ENCODE measurements at places on chromosomes 2 and 18. TPM values are rescaled to one million over a fixed set of nuclear protein-coding genes. Genes with fewer than 3 reads are reported as not detected.

TUBB8B gene
- total RNA-seq, result not detected

NTSR2 gene
- not detected for total RNA-seq

WNT6 gene
- total RNA-seq, result 48.4 TPM

SPATA3 gene
- total RNA-seq, result not detected

- no peak for DNase-seq
Measured at GRCh38 chr2:238846628-238847418, 1.1 kb upstream of the TWIST2 start.

DAW1 gene
- total RNA-seq, result not detected

DNA sequence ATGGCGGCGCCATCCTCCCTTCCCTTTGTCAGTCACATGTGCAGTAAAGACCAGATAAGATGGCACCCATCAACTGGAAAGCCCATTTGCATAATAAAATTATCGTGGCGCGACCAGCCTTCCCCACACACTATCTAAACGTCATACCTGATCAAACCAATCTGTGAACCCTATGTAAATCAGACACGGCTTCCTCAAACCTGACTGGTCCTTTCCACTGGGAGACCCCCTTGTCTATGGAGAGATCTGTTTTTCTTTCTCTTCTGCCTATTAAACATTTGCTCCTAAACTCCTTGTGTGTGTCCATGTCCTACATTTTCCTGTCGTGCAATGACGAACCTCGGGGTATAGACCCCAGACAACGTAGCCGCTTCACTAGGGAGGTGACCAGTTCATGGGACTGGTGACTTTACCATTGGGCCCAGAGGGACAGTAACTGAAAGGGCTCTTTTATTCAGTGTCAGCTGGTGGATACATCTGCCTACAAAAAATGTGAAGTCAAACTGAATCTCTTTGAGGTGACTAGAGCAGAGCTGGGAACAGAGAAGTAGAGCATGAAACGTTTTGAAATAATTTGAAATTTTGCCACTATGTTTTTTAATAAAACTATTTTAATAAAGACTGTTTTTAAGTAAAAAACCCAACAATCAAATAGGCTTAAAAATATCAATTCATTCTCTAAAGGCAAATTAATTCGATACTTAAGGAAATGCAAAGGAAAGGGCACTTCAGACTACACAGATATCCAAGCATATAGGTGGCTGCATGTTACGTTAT, 87.5 kb downstream of the SOCS6 start:
- DNase-seq, result no peak

CROCC2 gene
- total RNA-seq, result 1.2 TPM

DNA sequence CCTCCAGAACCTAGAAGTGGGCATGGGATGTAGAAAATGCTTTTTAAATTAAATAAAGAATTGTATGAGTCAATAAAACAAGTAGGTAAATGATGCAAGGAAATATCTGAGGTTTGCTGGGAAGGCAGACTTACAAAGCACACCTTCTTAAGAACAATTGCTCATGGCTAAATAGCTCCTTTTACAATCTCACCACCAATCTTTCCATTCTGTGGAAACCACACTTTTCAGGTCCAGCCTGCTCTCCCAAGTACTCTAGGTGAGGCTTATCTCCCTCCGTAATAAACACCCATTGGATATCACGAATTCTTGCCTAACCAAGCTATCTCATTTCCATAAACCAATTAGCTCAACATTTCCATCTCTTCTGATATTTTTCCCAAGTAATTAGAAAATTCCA, 91.5 kb upstream of the SLC8A1 start:
- no peak for DNase-seq

DNA sequence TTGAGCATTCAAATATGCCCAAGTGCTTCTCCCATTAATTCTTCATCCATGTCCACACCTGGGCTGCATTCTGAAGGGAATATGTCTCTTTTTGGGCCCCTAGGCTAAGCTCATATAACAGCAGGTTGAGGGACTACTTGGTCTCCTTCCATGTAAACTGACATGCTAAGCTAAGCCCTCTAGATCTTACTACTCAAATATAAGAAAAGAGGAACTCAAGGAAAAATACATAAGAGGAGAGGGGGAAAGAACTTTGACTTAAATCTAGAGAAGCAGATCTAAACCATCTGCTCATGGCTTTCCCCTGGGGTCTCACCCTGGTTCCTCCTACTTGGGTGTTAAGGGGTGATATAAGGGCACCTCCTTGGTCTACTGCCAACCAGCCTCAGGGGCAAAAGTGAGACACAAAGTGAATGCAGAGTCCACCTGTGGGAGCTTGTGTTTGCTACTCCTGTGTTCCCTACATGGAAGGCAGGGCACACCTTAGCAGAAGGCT, 19.8 kb upstream of the NFU1 start:
- DNase-seq, result no peak

GRCh38 chr2:158731386-158731785, 63.7 kb upstream of the DAPL1 start:
- no peak for DNase-seq

GRCh38 chr2:157631861-157632260, 3.2 kb upstream of the ACVR1C start:
- DNase-seq, result no peak

DNA sequence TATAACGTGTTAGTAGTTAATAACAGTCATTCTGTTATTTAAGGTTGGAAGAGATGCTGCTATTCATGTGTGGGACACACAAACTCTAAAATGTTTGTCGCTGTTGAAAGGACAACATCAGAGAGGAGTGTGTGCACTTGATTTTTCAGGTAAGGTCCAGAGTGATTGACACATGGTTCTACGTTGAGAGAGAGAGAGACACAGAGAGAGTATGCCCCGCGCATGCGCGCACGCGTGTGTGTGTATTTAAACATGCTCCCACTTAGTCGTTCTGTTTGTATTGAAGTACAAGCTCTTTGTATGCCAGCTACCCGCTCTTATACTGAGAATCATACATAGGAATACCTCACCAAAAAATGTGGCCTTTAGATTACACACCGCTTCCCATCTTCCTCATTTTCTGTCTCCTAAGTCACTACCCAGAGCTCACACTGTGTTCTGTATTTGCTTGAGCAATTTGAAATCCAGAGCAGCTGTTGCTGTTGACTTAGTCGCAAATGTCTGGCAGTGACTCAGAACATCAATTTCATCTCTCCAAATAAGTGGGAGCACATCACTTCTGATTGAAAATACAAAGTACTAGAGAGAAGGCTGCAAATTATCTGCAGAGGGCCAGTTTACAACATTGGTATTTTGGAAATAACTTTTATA, 148.1 kb downstream of the EML6 start:
- DNase-seq, result no peak

GRCh38 chr2:180523621-180524340, 456.6 kb upstream of the UBE2E3 start:
- DNase-seq, result no peak

DNA sequence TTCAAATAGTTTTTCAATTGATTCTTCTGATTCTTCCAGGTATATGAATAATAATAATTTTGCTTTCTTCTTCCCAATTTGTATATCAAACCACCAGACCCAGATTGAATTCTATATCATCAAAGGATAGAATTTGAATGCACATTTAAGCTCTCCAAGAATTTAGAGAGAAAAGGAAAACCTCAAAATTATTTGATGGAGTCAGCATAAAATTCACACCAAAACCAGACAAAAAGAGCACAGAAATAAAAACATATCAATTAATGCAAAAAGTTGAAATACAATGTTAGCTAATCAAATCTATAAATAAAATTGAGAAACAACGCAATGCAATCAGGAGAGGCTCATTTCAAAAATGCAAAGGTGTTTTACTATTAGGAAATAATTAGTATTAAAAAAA, 248.0 kb upstream of the HS6ST1 start:
- no peak for DNase-seq

IL36G gene
- total RNA-seq, result not detected

- DNase-seq, result no peak
Measured at GRCh38 chr2:131542438-131543384, 15.0 kb downstream of the CCDC74A start.
